A549 (cell line): ENCODE measurements at places on chromosomes 7 and 10.

- DNase-seq = no peak
These were observed 42.3 kb downstream of the ATAD1 start for GRCh38 chr10:87775766-87776165.

GRCh38 chr7:9488555-9488954 lies 1055.1 kb downstream of the NXPH1 start:
- no peak for DNase-seq

GRCh38 chr10:49212783-49213182 lies 24.6 kb upstream of the TMEM273 start:
- DNase-seq = no peak

DNA sequence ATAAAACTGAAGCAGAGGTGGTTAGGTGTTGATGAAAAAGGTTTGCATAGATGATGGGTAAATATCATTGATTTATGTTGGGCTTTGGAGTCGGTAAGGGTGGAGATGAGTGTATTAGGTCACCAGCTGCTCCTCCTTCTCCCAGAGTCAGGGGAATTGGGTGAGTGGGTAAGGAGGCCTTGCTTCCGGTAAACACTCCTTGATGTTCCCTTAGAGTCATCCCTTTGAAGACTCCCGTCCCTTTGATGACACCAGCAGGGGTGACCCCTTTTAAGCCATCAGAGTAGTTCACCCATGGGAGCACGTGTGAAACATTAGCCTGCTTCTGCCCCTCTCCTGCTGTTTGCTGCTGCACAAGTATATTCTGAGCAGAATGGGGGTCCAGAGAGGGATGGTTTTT lies 92.2 kb upstream of the DKK1 start:
- DNase-seq = no peak

DNA sequence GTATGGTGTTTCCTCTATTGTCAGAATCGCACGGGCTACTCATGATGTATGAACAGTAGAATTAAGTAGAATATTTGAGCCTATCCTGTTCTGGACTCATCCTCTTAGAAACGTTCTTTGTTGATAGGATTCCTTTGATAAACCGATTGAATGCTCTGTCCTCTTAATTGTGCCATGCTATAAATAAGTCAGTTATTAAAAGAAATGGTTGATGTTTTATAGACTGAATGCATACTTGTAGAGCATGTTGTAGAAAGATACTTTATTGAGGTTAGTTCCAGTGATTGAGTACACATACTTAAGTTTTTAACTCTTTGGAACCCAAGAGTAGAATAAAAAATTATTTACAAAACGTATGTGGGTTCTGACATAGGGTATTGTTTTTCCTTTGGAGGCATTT lies 54.9 kb upstream of the HBP1 start:
- DNase-seq = no peak

GRCh38 chr7:100208911-100209408 lies 10.8 kb upstream of the PVRIG start:
- DNase-seq = no peak

DNA sequence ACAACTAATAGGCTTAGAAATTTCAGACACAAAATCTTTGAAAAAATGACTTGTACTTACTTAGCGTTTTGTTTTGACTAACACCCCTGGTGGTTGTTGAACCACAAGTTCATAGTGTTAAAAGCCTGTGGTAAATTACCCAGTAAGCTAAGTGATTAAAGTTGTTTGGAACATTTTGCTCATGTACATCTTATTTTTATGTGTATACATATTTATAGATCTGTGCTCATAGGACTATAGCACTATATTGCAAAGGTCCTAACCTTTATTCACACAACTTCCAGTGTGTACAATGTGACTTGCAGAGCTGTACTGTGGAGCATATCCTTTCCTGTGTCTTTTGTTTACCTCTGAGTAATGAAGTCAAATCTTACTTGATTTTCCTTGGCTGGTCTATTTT lies 79.6 kb downstream of the BMPR1A start:
- no peak for DNase-seq

- DNase-seq = no peak
These were observed 76.1 kb downstream of the CDK14 start for GRCh38 chr7:90672210-90672609.

DNA sequence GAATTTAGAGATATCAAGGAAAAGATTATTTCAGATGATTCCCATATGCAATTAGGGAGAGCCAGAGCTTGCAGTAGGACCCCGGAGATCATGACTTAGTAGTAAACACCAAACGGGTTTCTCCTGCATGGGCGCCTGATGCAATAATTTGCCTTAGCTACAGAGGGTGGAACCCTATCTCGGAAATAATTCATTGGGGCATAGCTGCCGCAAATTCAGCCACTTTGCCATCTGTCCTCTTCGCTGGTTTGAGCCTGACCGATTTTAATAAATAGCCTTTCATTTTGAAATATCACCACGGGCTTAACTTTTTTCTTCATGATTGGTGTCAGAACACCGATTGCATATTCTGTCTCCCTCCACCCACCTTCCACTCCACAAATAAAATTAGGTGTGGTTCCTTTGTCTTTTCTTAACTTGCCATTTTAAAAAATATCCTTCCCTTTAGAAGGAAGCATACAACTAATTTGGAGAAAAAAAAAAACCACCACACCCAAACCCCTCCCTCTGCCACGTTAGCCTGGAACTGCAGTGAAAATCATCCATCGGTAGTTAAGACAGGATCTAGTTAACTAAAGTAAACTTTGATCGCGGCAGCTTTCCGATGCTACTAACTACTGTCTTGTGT lies 1.4 kb downstream of the GARS1 start:
- DNase-seq = peak; percentile 25

GRCh38 chr7:16710651-16711050 lies 42.9 kb upstream of the TSPAN13 start:
- no peak for DNase-seq

DNA sequence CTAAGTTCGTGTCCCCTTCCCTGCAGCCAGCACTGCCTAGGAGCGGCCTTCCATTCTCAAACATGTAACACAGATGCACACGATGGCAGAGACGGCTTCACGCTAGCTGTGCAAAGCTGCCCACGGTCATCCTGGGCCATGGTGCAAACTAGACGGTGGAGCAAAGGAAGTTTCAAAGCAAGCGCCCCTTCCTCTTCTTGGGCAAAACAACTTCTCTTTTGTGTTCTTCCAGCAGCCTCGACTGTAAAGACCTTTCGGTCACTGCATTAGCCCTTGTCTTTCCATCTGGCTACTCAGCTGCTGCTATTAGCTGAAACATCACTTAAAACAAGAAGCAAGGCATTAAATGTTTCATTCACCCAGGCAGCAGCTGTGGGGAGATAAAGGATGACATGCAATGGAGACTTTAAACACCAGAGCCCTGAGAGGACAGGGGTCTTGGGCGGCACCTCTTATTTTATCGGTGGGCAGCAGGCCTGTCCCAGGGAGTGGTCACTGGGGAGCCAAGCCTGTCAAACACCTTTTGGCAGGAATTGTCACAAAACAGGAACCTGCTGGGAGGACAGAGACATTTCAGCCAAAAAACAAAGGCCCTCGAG lies 214.8 kb downstream of the KLF6 start:
- DNase-seq = no peak

GRCh38 chr10:133445268-133445732 lies 8.4 kb upstream of the SCART1 start:
- DNase-seq = no peak

- no peak for DNase-seq
These were observed 589.1 kb upstream of the MGMT start for GRCh38 chr10:128877936-128878335.

- DNase-seq = no peak
These were observed 10.4 kb downstream of the WASL start for GRCh38 chr7:123738356-123738755.

DNA sequence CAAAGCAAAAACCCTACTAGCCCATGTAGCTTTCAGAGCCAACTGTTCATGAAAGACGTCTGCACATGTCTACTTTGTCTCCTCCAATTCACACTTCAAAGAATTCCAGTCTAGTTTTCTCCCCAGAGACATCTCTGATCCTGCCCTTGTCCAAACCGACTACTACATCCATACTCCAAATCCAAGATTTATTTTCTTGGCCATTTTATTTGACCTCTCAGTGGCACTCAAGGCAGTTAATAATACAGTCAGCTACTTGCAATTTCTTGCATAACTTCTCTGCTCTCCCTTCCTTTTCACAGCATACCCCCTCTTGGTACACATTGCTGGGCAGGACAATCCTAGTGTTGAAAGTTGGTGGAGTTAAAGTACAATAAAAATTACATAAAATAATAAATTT lies 170.9 kb upstream of the INHBA start:
- DNase-seq = no peak

GRCh38 chr7:36825501-36825900 lies 101.2 kb upstream of the AOAH start:
- DNase-seq = no peak

- peak; percentile 27 for DNase-seq
These were observed 115.6 kb downstream of the CDK6 start for GRCh38 chr7:92720604-92721350.

DNA sequence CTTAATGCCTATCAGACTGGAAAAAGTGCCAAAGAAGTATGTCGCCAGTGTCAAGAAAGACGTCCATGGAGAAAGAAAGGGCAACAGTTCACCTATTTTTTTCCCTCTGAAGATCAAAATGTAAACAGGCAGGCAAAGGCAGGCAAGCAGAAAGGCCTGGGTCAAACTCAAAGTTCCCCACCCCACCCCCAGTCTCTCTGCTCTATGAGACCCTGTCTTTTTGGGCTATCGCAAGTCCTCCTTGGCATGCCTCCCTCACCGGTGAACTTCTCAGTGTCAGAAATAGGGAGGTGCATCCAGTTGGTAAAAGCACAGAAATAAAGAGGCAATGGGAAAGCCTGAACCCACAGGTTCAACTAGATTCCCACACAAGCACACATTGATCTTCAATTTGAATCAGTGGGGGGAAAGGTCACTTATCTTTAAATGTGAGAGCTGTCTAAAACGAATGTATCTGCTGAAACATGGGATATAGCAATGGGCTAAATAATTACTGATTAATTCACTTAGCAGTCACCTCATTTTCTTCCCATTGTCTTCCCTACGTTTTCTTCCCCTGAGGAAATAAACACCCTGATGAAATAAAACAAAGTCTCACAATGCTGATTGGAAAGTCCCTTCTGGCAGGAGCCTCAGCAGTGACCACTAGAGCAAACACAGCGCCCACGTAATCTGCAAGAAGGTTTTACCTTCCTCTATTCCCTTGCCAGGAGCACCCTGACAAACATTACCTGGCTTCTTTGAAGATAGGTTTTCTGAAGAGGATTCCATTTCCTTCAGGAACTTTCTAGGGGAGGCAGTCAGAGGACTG lies 31.1 kb downstream of the JAZF1 start:
- no peak for DNase-seq

DNA sequence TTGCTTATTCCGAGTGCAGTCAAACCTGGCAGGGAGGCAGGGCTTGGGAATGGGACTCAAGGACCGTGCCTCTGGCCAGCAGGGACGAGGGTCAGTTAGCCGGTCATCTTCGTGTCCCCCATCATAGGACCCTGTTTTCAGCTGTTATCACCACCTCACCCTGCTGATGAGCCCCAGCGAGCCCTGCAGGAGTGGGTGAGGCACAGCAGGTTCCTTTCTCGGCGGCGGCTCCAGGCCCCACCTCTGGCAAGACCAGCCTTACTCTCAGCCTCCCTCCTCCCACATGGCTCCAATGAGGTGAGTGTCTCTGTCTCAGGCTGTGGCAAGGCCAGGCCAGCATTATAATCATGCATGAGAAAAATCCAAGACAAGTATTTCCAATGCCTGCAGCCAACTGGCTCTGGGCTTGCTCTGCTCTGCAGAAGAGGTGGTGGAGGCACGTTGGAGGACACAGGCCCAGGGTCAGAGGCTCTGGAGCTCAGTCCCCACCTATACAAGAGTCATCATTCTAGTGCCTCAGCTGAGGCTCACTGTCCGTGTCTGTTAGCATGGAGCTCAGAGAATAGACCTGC lies 15.7 kb downstream of the PKD1L1 start:
- DNase-seq = no peak

DNA sequence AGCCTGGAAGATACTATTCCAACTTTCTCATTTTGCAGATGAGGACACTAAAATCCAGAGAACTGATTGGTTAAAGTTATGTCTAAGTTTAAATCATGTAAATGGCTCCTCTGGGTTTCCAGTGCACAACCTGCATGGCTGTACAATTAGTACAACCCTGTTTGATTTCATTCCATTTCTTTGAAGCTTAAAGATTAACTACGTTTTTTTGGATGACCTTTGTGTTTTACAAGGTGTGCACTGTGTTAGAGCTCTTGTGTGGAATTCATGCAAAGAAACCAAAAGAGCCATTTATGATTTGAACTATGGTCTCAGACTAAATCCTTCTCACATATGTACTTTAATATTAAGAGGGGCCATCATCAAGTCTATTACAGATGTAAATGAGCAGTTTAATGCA lies 149.5 kb downstream of the TMEM168 start:
- no peak for DNase-seq

- no peak for DNase-seq
These were observed 11.5 kb downstream of the CLRN3 start for GRCh38 chr10:127881262-127881661.

- DNase-seq = peak; percentile 22
These were observed 578 bp downstream of the HTRA1 start for GRCh38 chr10:122461729-122462532.

DNA sequence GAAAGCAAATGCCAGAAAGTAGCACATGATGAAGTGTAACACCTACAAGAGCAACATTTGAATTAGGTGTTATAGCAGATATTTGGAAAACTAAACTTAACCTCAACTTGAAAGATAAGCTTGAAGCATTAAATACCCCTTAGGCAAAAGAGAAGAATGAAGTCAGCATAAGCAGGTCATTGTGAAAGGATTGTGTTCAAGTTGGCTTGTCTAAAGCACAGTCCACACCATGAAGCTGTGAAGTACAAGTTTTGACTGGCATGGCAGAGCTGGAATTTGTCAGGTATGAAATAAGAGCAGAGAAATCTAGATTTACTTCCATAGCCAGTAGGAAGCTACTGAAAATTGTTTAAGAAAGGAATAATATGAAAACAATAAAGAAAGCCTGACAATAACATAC lies 480.3 kb upstream of the POT1 start:
- no peak for DNase-seq

DNA sequence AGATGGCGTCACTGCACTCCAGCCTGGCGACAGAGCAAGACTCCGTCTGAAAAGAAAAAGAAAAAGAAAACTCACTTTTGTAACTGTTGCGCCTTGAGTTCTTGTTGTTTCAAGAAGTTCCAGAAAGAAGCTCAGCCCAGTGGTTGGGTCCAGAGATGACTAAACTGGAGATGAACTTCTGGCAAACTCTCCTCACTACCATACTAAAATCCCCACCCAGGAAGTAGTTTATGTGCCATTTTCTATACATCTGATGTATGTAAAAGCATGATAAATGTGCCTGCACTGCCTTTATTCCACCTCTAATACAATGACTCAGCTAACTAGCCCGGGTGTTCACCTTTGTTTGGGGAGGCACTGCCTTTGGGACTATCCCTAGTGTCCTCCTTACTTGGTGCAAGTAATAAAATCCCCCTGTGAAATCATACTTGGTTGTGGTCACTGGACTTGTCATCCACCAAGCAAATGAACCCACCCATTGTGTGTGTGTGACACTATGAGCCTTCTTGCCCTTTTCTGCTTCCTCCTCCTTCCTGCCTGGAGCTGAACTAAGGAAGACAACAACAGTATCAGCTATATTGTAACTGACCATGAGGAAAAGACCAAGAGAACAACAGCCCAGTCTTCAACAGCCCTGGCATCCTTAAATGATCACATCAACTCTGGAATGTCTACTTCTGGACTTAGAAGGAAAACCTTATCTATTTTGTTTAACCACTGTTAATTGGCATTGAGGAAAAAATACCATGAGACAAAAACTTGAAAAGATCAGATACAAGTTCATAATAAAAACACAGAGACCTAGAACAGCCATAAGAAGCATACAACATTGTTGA lies 33.6 kb downstream of the JMJD1C start:
- no peak for DNase-seq
